ENCODE measurements at places on chromosomes 11 and 22.

GRCh38 chr11:326842-327580 is 6.4 kb upstream of the IFITM3 start:
- DNase-seq = no peak

DNA sequence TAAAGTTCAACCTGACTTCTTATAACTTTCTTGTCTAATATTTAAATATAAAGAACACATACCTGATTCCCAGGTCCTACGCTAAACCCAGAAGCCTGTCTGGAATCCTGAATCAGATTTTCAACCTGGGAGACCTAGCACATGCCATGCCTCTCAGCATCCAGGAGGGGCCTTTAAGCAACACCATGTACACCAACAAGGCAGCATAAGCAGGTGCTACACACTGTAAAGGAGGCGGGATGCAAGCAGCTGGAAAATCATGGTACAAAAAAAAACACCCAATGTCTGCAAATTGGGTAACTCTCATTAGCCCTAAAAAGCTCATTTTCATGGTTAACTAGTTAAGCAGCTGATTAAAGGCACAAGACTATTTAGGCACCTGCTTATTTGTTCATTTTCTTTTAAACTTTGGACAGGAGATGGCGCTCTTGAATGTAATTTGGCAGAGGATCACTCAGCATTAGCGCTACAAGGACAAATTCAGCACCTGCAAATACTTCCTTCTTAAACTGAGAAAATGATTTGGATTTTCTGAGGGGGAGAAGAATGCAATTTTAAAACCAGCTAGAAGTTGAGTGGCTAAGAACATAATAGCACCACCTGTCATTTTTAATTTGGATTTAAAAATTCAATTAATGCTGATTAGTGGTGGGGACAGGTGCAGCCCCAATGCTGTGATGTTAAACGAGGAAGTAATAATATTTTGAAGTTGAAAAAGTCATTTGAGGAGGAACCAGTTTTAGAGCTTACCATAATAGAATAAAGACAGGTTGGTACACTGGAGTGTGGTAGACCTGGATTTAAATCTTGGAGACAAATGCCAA is 104.0 kb downstream of the FAR1 start:
- no peak for DNase-seq

DNA sequence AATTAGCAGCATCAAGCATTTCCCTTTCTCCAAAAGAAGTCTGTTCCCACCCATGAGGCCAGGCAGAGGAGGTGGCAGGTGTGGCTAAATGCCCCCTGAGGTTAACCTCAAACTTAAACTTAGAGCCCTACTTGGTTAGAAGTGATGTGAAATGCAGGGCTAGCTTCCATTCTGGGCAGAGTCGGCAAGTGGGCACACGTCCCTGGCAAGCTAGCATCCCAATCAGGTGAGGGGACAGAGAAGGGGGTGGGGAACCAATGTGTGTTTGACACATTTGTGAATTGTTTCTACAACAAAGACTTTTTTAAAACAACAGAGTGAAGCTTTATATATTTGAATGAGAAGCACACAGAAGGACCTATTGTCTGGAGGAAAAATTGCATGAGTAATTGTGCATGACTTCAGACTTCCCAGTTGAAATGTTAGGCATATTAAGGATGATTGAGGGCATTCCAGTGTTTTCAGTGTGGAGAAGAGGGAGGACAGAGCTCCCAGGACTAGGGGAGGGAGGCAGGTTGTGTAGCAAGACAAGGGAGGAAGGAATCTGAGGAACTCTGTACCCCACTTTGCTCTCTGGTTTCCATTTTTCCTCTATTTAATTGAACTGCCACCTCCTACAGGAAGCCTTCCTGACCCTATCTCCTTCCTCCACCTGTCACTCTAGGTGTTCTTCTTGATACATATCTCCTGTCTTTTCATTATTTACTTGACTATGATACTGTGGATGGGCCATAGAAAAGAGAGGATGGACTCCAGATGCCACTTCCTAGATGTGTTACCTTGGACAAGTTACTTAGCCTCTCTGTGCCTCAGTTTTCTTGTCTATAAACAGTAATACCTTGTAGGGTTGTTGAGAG is 83.3 kb upstream of the PICALM start:
- peak; percentile 50 for DNase-seq

- peak; percentile 18 for DNase-seq
Measured at GRCh38 chr11:129259931-129260348, 67.8 kb upstream of the ARHGAP32 start.

- no peak for DNase-seq
Measured at GRCh38 chr11:34461215-34461614, 22.5 kb downstream of the CAT start.
